ENCODE measurements at places on chromosomes 2 and 18.

- DNase-seq: no peak
Observed at GRCh38 chr2:105100046-105100840, 62.4 kb downstream of the MRPS9 start.

- no peak for DNase-seq
Observed at GRCh38 chr2:128420131-128420530, 101.5 kb upstream of the HS6ST1 start.

DNA sequence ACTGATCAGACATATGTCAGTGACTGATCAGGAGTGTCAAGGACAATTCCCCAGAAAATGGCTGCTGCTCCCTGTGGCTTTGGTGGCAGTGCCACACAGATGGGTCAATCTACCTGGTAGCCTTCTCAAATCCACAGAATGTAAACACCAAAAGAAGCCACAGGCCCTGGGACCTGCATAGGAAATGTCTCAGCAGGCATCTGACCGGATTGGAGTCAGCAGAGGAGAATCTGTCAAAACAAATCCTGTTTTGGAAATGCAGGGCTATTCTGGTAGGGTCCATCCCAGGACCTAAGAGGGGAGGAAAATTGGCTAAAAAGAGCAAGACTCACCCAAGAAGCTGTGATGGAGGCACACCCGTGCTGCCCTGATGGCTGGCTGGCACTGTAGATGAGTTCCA lies 189.7 kb downstream of the TMEM247 start:
- DNase-seq: no peak

- no peak for DNase-seq
Observed at GRCh38 chr2:190119257-190119656, 56.7 kb upstream of the MSTN start.

- DNase-seq: no peak
Observed at GRCh38 chr2:96463119-96463518, 42.0 kb downstream of the NEURL3 start.

DNA sequence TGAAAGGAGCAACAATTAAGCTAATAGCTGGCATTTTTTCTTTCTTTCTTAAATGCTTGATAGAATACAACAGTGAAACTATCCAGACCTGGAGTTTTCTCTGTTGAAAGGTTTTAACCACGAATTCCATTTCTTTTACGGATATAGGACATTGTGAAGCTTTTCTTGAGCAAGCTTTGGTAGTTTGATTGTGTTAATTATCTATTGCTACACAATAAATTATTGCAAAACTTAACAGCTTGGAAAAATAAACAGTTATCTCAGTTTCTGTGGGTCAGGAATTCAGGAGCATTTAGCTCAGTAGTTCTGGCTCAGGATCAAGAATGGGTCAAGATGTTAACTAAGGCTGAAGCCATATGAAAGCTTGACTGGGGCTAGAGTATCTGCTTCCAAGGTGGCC lies 11.7 kb downstream of the PHOSPHO2 start:
- no peak for DNase-seq

GRCh38 chr2:17470855-17471641 lies 47.2 kb downstream of the RAD51AP2 start:
- DNase-seq: no peak

- DNase-seq: no peak
Observed at GRCh38 chr18:58118536-58118935, 74.5 kb downstream of the NEDD4L start.

GRCh38 chr18:42635378-42636048 lies 480.0 kb downstream of the RIT2 start:
- DNase-seq: no peak

- DNase-seq: no peak
Observed at GRCh38 chr2:225534697-225535096, 135.2 kb downstream of the NYAP2 start.

DNA sequence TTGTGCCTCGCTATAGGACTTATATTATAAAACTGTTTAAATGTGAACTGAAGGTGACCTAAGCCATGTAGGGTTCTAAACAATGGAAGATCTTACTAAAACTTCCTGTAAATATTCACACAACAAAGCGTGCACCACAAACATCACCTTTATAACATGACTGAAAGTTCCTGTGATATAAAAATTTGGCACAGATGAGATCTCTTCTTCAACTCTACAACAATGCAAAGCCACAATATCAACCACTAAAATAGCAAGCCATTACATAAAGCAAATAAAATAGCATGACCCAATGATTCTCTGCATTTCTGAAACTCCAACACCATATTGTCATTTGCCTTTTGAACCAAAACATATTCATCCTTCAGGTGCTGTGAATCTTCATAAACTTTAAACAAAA lies 3.5 kb downstream of the YES1 start:
- no peak for DNase-seq

DNA sequence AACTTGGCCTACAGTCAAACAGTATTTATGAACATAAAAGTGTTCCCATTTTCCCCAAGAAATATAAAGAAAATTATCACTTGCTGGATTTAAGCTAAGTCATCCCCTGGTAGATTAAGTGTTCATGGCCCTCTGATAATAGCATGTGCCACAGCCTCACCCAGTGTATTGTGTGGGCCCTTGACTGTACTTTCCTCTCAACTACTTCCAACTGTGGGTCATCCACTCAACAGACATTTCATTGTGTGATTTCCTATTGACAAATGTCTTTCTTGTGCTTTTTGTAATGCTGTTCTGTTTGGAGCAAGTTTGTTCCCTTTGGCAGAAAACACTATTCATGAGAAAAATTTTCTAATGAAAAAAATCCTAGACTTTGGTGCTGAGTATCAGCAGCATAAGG lies 48.4 kb upstream of the TMEM17 start:
- no peak for DNase-seq

DNA sequence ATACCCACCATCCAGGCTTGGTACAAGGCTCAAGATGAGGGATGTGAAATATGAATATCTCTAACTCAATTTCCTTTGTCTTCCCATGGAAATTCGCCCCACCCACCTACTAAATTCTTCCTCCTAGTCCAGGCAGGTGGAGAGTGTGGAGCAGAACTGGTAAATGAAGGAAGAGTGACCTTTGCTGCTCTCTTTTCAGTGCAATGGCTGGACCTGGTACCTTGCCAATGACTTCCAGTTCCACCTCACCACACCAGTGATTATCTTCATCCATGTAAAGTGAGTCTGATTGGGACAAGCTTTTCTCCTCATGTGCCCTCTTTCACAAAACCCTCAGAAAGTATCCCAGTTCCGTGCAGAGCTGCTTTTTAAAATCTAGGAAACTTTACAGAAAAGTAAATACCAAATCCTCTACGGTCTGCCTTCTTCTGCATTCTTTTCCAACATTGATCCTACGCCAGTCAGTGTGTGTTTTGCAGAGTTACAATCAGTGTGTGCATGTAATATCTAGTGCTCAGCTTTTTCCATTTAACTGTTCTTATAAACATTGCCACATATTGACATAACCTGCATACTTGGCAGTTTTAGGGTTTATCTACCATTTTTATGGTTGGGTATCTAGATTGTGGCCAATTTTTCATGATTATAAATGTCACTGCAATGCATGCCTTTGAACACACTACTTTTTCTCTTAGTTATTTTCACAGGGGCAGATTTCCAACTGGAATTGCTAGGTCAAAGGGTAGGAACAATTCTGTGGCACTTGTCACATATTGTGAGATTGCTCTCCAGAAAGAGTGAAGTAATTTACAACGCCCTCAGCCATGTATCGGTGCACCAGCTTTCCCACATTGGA lies 86.5 kb upstream of the SEC11C start:
- DNase-seq: no peak

GRCh38 chr2:36701391-36701795 lies 4.9 kb downstream of the VIT start:
- DNase-seq: no peak

- no peak for DNase-seq
Observed at GRCh38 chr2:152415796-152416195, 80.8 kb downstream of the FMNL2 start.

DNA sequence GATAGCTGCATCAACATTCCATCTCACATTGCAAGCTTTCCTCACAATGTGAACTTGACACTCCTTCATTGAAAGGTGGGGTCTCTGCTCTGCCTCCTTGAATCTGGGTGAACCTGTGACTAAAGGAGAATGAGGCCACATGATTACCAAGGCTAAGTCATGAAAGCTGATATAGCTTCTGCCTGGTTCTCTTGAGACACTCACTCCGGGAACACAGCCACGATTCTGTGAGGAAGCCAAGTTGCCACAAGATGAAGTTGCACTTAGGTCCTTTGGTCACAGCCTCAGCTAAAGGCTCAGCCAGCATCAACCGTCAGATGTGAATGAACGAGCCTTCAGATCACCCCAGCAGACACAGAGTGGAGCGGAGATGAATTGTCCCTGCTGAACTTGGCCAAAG lies 94.7 kb upstream of the FAM136A start:
- no peak for DNase-seq

GRCh38 chr2:196086517-196087368 lies 18.1 kb upstream of the DNAH7 start:
- DNase-seq: no peak

GRCh38 chr2:198100346-198100745 lies 296.0 kb downstream of the PLCL1 start:
- no peak for DNase-seq

DNA sequence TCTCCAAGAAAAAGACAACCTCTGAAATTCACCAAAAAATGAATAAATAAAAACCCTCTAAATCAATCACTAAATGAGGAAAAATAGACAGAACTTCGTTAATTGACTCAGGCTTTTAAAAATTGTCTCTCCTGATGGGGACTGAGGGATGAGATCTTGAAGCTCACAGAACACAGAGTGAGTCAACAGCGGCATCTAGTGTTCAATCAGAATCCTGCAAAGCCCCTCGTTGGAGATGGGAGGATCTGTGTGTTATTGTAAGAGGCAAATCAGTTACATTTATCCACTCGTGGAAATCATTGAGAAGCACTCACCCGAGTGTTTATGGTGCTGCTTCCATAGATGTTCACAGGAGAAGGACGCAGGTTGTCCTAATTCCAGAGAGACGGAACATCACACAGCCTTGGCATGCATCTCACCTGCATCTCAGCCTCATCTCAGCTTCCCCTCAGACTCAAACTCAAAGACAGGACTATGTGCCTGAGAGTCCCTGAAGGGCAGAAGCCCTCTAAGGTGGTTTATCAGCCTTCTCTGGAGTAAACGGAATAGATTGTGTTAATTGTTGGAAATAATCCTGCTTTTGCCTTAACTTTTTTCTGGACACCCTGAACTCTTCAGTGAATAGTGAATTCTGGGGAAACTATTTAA lies 82.0 kb downstream of the MREG start:
- peak; percentile 5 for DNase-seq

- DNase-seq: no peak
Observed at GRCh38 chr18:34730774-34731173, 20.7 kb downstream of the DTNA start.

DNA sequence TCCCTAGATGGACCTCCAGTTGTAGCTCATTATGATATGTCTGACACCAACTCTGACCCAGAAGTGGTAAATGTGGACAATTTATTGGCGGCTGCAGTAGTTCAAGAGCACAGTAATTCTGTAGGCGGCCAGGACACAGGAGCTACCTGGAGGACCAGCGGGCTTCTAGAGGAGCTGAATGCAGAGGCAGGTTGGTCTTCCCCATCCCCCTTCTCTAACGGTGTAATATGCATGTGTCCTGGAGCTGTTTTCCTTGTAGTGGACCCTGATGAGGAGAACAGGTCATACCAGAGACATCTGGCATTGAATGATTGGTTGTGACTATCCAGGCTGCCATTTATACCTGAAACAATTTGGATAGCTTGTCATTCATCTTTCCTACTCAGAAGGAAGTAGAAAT lies 135.8 kb downstream of the HAUS1 start:
- no peak for DNase-seq

- DNase-seq: no peak
Observed at GRCh38 chr2:9837451-9837850, 5.8 kb upstream of the TAF1B start.

DNA sequence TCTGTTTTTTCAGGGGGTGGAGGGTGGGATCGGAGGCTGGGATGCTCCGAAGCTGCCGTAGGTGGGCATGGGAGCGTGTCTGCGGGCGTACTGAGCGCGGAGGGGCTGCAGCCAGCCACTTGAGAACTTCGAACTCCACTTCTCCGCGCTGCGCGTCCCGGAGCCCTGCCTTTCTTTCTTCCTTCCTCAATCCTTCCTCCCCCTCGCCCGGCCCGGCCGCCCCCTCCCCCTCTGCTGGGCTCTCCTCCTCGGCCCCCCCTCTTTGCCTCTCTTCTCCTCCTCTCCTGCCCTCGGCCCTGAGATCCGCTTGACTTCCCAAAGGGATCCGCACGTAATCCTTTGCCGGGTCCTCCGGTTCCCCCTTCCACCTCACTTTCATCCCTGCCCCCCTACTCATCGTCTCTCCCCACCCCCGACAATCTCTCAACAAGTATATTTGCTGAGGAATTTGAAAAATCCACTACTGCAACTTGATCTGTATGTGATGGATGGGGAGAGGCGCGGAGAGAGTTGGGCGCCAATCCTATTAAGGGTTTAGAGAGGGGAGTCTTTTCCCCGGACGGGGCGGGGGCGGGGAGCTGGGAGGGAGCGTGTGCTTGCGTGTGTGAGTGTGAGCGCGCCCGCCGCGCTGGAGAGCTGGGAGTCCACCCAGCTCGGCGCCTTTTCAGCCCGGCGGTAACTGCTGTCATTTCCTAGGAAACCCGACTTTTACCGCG lies 1.1 kb downstream of the GLI2 start:
- no peak for DNase-seq

- DNase-seq: no peak
Observed at GRCh38 chr18:43855376-43855775, 578.1 kb upstream of the SYT4 start.

DNA sequence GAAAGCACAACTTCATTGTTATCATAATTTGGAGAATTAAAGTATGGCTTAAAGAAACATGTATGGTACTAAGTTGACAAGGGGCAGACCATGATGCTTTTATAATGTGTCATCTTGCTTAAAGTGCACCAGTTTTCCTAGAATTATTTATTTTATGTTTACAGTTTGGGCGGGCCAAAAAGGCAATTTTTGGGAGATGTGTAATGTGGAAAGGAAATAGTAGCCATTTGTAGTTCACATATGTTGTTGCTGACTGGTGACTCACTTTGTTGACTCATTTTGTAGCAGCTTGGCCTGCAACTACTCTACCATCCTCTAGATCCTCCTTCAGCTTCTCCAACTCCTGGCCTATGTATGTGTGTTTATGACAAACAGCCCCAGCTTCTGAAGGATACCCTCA lies 7.7 kb downstream of the ZSCAN30 start:
- DNase-seq: no peak

DNA sequence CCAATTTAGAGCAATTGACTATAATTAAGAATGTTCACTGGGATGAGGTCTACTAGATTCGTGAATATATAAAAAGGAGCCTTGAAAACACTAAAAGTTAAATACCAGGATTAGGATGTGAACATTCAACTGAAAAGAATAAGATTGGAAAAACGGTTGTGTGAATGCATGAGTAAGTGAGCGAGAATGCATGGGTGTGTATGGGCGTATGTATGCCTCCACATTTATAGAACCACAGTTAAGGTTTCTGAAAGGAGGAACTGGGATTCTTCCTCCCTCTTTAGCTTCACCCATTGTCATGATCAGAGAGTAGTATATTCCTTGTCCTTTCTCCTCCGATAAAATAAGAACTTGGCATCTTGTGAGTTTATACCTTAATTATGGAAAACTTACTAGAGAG lies 151.1 kb upstream of the UBE2E3 start:
- no peak for DNase-seq

- no peak for DNase-seq
Observed at GRCh38 chr18:60976976-60977375, 356.3 kb upstream of the CDH20 start.

Measured in stimulated activated CD4-positive, alpha-beta T cell treated with anti-CD3 and anti-CD28 coated beads, TNF-alpha, amount 100 ng/mL, for 1 hour (primary cell).